ENCODE measurements at places on chromosomes 5 and 9.
A peak's percentile ranks its signal among the peaks of the same experiment; 100 is the strongest.

- DNase-seq: no peak
Observed at GRCh38 chr5:137118629-137119028, 380.5 kb downstream of the SPOCK1 start.

- DNase-seq: no peak
Observed at GRCh38 chr9:89376741-89377351, 58.5 kb downstream of the SECISBP2 start.

DNA sequence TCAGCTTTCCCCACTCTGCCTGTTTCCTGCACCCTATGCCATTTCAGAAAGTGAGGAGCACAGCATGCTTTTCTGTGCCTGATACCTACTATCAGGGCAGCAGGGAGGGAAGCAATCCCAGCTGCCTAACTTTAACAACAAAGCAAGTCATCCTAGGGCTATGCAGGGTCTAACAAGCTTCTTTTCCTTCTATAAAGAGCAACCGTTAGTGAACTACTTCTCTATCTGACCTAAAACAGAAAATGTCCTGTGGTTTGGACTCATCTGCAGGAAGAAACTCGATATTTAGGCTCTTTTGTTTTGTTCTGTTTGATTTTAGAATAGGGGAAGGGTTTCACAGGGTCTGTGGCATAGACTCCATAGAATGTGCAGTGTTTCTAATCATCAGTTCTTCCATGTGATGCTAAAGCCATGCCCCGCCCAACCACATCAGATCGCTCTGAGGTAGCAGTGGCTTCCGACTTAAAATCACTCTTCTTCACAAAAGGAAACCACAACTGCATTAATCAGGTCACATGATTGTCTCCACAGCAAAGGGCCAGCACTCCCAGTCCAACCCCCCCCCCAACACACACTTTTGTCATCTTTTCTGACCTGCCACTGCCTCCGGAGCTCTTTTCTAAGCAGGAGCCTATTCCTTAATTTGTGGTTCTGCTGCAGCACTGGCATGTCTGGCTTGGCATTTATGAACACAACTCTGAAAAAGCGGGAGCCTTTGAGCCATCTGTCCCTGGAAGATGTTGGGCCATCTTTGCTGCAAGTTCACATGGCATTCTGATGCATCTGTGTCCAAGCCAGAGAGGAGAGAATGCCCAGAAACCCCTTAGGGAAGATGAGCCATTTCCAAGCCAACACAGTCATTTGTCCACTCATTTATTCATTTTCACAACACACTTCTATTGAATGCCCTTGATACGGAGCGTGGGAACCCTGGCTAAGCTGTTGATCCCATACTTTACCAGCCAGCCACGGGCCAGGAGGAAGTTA is 71.6 kb downstream of the CFAP90 start:
- no peak for DNase-seq

DNA sequence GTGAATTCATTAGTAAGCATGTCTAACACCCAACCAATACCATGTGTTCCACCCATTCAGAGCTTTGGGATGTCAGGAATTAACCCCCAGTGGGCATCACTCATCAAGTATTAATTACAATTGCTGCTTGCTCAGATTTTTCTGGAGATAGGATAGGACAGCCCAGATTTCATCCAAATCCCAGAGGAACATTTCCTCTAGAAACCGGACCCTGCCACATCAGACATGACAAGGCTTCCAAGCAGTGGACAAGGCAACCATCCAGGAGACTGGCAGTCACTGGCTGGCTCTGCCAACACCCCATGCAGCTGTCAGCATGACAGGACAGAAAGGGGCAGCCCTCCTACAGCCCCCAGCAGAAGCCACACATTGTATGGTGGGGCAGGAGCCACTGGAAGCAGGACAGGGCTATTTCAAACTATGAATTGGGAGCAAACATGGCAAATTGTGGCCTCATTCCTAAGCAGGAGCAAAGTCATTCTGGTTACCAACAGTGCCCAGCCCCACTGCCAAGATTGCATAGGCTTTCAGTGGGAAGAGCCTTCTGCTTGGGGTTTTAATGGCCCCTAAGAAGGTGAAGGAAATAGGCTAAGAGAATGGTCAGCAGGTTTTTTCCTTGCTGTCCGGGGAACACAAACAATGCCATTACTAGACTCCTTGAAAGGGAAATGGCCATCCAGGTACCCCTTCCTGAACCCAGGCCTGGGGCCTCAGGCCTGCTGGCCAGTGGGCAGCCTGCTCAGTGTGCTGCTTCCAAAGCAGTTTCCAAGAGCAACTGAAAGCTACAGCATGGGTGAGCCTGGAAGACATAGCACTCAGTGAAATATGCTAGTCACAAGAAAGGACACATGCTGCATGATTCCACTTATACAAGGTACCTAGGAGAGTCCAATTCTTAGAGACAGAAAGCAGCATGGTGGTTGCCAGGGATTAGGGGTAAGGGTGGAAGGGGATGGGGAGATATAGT is 294.7 kb upstream of the SLC30A5 start:
- DNase-seq: no peak

DNA sequence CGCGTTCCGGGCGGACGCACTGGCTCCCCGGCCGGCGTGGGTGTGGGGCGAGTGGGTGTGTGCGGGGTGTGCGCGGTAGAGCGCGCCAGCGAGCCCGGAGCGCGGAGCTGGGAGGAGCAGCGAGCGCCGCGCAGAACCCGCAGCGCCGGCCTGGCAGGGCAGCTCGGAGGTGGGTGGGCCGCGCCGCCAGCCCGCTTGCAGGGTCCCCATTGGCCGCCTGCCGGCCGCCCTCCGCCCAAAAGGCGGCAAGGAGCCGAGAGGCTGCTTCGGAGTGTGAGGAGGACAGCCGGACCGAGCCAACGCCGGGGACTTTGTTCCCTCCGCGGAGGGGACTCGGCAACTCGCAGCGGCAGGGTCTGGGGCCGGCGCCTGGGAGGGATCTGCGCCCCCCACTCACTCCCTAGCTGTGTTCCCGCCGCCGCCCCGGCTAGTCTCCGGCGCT is at the start of gene DAPK1:
DAPK1 (plus strand) TSS at position 264 of the 442 bp plus-strand sequence. CDS start 1,211 bp downstream, outside the sequence.
- peak; percentile 46 for DNase-seq

DNA sequence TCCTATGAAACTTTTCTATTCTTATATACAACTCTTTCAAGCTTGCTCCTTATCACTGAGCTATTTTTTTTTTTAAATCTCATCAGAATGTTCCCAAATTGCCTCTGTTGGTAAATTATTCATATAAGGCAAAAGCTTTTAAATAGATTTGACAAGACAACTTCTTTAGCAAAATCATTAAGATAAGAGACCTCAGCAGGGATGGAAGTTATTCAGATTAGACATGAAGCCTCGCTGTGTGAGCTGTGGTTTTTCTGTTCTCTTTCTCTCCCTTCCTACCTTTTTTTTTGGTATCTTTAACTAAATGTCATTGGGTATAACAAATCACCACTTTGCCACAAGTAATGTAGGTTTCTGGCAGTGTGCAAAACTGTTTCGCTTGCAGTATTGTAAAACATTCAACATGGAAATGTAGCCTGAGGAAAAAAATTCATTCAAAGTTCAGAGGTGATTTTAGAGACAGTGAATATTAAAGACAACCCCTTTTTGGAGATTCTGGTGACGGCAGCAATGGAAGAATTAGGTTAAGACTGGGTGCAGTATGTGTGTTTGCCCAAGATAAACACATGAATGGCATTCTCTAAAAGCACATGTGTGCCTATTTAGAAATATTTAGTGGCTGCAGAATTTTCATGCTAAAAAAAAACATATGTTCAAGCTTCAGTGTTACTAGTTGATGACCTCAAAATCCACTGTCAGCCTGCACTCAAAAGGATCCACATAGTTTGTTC is 467.1 kb downstream of the ZNF608 start:
- no peak for DNase-seq

DNA sequence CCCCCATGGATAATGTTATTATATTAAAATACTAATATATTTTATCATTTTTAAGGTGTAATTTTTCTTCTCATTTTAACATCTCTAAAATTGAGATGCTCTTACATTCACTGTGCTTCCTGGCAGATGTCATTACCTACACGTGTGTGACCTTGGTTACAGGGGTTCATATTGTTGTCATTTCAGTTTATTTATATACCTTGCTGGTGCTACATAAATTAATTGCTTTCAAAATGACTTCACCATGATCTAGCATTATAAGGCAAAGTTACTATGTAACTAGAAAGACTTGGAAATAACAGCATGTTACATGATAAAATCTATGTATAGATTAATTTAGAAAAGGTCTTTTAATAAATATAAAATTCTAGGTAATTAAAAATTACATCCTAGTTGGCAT is 60.9 kb downstream of the ARHGEF28 start:
- DNase-seq: no peak
